ENCODE measurements at places on chromosomes 3 and 15.

GRCh38 chr15:66114863-66115425 is 138.6 kb downstream of the MEGF11 start:
- no peak for DNase-seq

- no peak for DNase-seq
Observed at GRCh38 chr3:173826416-173826815, 428.9 kb downstream of the NLGN1 start.

DNA sequence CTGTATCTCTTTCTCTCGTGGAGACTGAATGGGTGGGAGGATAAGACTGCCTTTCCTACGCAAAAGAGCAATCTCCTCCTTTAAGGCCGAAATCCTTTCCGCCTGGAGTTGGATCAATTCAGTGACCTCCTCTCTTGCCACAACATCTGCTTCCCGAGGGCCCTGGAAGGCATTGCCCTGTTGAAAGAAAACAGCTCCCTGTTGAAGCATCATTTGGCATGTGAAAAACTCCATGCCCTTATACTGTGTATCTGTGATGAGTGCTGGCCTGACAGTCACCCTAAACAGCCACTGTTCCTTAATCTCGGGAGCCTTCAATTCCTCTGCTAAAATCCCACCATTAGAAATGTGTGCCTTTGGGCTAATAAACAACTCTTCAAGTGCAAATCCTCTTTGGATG is 80.2 kb downstream of the BOC start:
- DNase-seq = no peak

GRCh38 chr3:16885593-16886302 is 993 bp downstream of the PLCL2 start:
- DNase-seq = no peak

- no peak for DNase-seq
Observed at GRCh38 chr15:93359425-93360131, 270.6 kb upstream of the RGMA start.
